WTC11 (cell line): ENCODE measurements at places on chromosomes 7 and 10.
A peak's percentile ranks its signal among the peaks of the same experiment; 100 is the strongest.

DNA sequence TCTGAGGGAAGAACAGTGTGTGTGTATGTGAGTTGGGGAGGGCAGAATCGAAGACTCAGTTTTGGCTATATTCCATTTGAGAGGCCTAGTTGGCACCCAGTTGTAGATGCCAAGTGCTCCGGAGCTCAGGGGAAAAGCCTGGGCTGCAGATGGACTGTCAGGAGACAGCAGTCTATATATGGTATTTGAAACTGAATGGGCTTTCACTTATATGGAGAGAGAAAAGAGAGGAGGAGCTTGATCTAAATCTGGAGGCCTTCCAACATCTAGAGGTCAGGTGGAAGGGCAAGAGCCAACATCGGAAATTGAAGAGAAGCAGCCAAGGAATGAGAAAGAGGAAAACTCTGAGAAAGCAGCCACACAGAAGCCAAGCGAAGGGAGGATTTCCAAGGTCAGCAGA is 350.8 kb upstream of the BMPER start:
- DNase-seq, result no peak

DNA sequence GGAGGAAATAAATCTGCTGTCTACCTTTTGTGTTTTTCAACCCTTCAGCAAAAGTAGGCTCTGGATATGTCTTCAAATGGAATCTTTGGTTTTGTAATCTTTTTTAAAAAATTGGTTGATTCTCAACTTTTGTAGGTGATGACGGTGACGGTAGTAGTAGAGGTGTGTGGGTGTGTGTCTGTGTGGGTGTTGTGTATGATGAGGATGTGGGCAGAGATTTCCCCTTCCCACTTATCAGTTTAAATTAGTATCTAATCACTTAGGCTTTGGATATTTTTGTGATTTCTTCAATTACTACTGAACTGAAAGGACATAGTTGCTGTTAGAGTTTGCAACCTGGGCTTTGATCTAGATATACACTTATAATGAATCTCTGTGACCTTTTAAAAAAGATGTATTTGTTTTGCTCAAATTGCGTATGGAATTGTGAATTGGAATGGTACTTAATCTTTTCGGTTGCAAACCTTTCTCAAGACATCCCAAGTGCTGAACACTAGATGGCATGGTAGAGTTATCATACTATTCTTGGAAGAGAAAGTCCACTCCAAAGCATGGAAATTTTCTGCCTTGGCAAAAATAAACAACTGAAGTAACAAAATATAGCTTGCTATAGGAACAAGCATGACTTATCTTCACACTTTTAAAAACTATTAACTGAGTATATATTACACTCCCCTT is 51.9 kb upstream of the A1CF start:
- no peak for DNase-seq

GRCh38 chr10:71374481-71375233 is 22.1 kb upstream of the CDH23 start:
- no peak for DNase-seq

GRCh38 chr7:20816372-20816959 is 29.8 kb upstream of the SP8 start:
- DNase-seq, result no peak

- no peak for DNase-seq
These were observed 521 bp downstream of the LIMK1 start for GRCh38 chr7:74083928-74084721.

DNA sequence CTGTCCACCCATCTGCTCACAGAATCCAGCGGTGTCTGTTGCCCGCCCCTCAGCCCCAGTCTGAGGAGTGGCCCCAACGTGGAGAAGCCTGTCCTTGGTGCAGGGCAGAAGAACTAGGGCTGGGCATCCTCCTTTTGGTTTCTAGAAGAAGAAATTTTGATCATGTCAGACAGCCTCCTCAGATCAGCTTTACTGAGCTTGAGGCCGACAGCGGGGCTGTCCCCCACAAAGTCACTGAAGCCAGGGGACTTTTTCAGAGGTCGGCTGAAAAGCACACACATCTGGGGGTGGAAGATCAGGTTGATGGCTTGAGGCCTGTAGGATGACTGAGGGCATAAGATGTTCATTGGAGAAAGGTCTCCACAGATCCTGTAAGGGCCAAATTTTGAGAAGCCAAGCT is 767.9 kb downstream of the GRID1 start:
- no peak for DNase-seq

DNA sequence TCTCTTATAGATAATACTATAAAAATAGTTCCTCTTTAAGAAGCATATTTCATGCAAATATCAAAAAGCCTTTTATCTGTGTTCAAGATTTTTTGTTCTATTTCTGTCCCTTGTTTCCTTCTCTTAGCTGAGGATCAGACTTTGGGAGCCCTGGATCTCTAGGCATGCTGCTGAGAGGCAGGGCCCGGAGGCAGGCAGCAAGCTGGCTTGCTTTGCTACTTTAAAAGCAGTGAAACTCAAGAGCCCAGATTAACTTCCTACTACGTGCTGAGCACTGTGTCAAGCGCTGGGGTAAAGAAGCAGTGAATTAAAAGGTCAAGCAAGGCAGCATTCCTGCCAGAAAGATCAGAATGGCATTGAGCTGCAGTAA is 31.0 kb upstream of the ARID5B start:
- DNase-seq, result no peak

DNA sequence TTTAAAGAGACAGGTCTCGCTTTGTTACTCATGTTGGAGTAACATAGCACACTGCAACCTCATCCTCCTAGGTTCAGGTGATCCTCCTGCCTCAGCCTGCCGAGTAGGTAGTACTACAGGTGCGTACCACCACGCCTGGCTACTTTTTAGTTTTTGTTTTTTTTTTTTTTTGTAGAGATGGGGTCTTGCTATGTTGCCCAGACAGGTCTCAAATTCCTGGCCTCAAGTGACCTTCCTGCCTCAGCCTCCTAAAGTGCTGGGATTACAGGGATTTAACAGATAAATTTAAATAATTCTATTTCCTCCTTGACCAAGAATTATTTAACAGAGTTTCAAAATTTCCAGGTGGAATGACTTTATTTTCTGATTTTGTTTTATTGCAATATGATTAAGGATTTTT is 97.0 kb upstream of the OIT3 start:
- DNase-seq, result no peak

- no peak for DNase-seq
These were observed 17.9 kb upstream of the DDX21 start for GRCh38 chr10:68938117-68938516.

DNA sequence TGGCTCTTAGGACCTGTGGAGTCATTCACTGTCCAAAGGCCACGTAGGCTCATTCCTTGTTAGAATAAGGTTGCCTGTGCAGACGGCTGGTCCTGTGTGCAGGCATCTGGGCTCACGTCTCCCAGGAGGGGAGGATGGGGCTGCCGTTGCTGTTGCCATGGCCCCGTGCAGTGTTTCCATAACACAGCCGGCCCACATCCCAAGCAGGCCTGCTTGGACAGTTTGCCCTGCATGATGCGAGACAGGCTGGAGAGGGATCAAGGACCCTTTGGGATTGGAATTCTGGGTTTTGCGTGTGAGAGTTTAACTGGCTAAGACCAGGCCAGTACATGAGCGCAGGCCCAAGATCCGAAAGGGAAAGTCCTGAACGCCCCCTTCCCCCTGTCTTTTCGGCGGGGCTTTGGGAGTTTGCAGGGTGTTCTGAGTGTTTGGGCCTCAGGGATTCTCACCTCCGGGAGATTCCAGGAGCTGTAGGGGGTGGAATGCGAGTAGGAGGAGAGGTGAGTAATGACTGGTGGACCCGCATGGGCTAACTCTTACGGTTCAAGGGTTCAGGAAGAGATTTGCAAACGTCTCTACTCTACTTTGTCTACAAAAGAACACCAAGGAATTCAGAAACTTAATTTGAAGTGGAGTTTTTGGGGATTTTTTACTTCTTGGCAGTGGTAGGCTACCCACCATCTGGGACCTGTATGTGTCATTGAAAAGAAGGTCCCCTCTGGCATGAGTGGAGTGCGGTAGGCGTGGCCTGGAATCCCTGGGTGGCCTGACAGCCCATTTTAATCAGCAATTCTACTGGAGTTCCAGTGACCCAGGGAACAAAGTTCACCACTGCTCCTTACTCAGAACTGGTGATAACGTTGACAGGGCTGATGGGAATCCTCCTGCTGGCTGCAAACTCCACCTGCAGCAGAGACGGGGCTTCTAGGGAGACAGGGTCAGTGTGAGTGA is 125.4 kb downstream of the ITIH5 start:
- peak; percentile 59 for DNase-seq

GRCh38 chr10:111079781-111080180 is 3.0 kb downstream of the ADRA2A start:
- DNase-seq, result no peak

- DNase-seq, result no peak
These were observed 192.6 kb upstream of the CCDC6 start for GRCh38 chr10:60098677-60099601.

GRCh38 chr7:44140341-44140740 is 791 bp downstream of the MYL7 start:
- no peak for DNase-seq

GRCh38 chr10:62759599-62760175 is 44.8 kb upstream of the ADO start:
- DNase-seq, result no peak

- DNase-seq, result no peak
These were observed 57.6 kb downstream of the LRRTM3 start for GRCh38 chr10:66983475-66983818.

GRCh38 chr10:25604591-25604990 is 329.4 kb upstream of the MYO3A start:
- no peak for DNase-seq

DNA sequence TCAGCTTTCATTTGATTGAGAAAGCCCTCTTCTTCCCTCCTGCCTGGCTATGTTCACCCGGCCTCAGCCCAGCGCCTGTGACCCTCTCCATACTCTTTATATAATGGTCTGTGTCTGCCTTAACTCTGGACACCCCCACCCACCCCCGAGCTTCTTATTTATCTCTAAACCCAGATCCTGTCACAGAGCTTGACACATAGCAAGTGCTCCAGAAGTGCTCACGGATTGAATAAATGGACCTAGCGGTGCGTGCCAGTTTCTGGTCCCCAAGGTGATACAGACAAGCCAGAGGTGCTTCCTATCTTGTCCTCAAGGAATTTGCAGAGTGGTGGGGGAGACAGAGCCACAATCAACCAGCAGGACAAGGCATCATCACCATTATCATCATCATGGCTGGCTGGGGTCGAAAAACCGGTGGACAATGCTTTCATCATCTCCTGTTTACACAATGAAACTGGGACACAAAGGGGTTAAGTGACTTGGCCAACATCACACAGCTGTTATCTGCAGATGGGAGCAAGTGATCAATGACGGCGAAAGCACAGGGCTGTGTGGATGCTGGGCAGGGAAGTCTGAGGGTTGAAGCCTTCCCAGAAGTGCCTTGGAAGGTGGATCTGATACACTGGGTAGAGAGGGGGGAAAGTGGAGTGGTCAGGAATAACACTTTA is 2.2 kb upstream of the LOXL4 start:
- no peak for DNase-seq

DNA sequence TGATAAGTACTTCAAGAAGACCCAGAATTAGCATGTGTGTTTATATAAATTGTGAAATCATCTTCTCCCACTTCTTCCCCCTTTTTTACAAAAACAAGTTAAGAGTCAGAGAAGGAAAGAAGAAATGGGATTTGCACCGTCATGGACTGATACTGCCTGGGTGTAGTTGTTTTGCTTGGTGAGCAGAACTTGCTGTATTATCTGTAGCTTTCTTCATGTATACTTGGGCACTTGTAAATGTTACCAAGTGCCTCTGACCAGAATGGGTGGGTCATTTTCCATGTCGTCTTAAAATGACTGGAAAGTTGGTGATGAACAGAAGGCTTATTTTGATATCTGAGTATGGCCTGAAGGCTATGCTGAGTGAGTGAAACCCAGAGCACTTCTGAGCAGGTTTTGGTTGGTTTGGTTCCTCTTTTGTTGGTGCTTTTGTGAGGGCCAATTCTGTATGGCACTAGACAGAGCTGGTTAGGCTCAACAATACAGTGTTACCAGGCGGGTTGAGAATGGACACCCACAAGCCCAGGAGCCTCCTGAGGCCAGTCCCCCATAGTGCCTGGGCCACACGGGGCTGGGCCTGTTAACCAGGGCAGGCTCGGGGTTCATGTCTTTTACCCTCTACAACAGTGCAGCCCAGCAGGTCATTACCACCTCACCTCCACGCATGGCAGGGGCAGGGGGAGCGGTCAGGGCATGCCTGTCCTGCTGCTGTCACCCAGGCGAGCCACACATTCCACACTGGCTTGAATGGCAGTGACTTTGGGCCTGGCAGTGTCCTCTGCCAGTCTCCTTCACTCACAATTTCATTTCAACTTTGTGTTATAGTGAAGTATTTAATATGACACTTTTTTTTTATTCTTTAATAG is 115.1 kb downstream of the CCNY start:
- no peak for DNase-seq

GRCh38 chr7:48094861-48095293 is 5.8 kb downstream of the UPP1 start:
- DNase-seq, result no peak

- no peak for DNase-seq
These were observed 39.7 kb upstream of the TEX47 start for GRCh38 chr7:88835147-88835728.

GRCh38 chr10:131930150-131930549 is 29.3 kb downstream of the PPP2R2D start:
- DNase-seq, result no peak
